Memory B cell (primary cell): ENCODE measurements at places on chromosomes 5 and 9.

DNA sequence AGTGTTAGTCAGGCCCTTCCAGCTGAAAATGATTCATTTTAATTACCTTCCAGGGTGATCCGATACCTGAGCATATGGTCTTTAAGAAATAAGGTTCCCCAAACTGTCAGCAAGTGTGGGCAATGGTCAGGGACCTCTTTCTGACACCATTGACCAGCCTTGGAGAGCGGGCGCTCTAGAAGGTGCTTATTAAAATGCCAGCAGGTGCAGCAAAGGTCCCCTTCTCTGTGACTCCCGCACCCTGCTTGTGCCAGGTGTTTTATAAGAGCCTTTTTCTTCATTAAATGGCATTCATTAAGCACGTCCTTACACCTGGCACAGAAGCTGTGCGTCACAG, 85.3 kb downstream of the MVB12B start:
- no peak for DNase-seq

DNA sequence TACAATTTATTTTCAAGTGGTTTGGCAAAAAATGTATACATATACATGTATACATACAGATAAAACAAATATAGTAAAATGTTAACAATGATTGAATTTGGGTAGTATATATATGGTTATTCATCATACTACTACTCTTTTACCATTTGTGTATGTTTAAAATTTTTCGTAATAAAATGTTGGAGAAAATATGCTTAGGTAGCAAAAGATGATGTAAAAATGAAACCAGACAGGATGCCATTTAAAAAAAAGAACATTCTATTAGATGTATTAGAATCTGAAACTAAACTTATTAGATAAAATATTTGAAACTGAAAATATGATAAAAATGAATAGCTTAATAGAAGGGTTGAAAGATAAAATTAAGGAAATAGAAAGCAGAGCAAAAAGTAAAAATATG, 144.9 kb upstream of the FER start:
- DNase-seq, result no peak

DNA sequence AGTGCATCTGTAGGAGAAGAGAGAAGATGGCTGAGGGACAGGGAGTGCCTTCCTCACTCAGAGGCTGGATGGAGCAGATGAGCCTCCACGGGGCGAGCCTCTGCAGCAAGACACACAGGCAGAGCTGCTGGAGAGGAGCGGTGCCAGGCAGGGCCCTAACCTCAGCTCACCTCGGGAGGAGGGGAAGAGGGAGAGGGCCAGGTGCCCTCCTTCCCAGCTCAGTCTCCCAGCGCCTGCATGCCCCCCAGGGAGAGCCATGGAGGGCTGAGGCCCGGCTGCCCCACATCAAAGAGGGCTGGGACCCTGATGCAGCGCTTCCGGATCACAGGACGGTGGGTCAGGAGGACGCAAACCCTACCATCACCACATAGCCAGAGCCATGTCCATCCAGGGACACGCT, 13.6 kb upstream of the SPATA31E1 start:
- no peak for DNase-seq

- DNase-seq, result no peak
Observed at GRCh38 chr9:103025796-103026195, 30.7 kb downstream of the CYLC2 start.

- no peak for DNase-seq
Observed at GRCh38 chr5:151096001-151096373, 15.2 kb upstream of the TNIP1 start.

DNA sequence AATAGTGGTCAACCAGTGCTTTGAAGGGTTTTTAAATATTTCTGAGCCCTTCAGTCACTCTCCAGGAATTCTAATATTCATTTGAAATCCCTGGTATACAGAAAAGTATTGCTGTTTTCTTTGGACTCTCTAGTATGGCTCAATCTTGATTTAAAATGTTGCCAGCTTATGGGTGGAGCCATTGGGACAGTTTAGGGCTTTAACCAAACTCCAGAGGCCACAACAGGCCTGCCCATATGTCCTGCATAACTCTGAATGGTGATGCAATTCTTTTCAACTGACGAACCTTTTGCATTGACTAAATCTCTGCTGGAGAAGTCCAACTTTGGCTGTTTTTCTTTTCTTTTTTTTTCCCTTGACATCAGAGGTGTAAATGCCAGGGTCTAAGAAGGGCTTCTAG, 10.3 kb upstream of the ANKHD1 start:
- no peak for DNase-seq

GRCh38 chr5:115977096-115977495, 14.8 kb downstream of the LVRN start:
- no peak for DNase-seq

- no peak for DNase-seq
Observed at GRCh38 chr9:132192728-132193127, 30.9 kb downstream of the NTNG2 start.

- no peak for DNase-seq
Observed at GRCh38 chr5:62190173-62190572, 115.8 kb upstream of the KIF2A start.
